ENCODE measurements at places on chromosomes 6 and 20.

- no peak for DNase-seq
Measured at GRCh38 chr6:34657307-34657978, 39.1 kb downstream of the ILRUN start.

DNA sequence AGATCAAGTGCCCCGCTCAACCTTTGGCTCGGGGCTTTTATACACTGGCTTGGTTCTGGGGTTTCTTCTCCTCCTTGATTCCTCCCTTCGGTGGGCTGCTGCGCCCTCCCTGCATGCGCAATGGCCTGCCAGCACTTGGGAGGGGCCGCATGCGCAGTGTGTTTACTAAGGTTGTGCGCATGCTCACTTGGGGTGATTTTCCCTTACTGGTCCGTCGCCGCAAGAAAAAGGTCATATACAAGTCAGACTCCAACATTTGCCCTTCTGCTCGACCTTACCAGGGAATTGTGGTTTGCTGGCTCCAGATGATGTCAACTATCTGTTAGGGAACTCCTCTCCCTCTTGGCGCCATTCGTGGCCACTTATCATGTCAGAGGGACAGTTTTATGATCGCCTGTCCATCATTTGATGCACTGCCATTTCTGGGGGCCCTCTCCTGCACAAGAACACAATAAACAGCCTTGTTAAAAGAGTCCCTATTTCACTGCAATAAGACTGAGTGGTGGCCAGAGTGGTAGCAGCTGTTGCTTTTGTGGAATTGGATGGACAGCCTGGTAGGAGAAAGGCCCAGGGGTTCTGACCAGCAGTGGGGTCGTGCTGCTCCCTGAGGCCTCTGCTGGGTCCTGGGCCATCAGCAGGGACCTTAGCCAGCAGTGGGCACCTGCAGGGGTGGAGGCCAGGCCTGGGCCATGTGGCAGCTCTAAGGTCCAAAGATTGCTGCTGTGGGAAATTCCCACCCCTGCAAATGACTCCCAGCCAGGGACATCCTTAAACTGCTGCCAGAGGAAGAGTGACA, 2.8 kb upstream of the LBP start:
- no peak for DNase-seq

GRCh38 chr6:168517742-168518347, 76.9 kb downstream of the SMOC2 start:
- DNase-seq, result no peak

DNA sequence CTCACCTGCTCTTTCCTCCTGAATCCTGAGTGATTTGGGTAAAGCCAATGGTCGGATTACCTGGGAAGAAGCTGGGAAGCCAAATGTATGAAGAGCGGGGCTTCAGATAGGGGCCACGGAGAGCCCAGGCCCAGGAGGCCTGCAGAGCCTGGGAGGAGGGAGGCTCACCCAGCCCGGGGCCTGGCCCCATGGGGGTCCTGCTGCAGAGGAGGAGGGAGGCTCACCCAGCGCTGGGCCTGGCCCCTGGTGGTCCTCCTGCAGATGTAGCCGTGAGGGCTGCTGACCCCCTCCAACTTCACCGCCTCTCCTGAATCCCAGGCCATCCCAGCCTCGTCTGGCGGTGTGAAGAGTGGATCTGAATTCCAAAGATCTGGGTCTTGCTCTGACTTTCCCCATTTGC, 368.4 kb downstream of the THBS2 start:
- peak; percentile 69 for DNase-seq

DNA sequence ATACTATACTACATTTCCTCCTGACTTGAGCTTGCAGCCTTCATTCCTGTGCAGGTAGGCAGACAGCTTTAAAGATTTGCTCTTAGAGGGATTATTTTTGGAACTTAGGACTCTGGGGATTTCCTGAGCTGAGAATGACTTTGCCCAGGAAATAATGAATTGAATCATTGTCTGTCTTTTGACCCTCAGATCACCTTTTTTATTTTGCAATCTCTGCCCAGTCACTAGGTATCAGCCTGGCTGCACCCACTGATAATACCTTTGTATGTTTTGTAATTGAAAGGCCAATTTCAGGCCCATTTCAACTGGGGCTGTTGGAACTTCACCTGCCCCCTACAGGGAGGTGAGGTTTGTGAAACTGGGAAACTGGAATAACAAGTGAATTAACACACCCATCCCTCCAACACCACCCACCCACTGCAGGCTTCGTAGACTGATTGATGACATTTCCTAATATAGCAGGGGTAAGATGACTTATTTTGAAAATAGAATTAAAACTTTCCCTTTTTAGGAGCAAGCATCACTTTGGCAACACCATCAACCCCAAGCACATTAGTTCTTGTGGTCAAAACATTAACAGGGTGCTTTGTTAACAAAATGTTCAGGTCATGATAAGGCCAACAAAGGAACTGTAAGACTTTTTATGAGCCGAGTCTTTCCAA, 157.1 kb upstream of the CENPW start:
- no peak for DNase-seq

- peak; percentile 37 for DNase-seq
Measured at GRCh38 chr20:63782051-63782471, 42.5 kb downstream of the SLC2A4RG start.

DNA sequence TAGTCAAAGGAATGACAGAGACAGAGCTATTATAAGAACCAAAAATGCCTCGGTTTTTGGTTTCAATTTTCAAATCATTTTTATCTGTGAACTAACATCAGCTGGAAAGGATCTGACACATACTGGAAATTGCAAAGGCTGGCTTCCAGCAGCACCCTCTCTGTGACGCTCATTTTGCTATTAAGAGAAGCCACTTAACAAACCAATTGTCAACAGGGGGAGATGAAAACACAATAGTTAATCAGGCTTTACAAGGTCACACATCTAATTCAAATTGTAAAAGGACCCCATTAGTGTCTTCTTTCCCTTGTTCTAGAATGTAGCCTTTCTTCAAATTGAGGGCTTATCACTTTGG, 160.5 kb downstream of the TFAP2B start:
- no peak for DNase-seq

DNA sequence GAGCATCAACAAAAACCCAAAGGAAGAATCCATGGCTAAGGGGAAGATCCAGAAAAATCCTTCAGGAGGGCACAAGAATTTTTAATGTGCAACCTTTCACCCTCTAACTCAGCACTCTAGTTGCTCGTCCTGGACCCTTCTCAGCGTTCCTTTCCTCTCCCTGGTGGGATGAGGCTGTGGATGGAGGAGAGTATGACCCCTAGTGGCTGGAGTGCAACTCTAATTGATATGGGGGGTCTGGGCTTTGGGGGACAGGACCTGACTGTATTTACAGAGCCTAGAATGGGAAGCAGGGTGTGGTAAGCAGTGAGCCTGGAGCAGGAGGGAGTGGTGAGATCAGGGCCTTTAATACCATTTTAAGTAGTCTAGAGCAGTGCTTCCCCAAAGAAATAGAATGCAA, 83.9 kb upstream of the CEP85L start:
- DNase-seq, result no peak

- DNase-seq, result no peak
Measured at GRCh38 chr6:27720607-27721580, 191.3 kb downstream of the OR2B2 start.

DNA sequence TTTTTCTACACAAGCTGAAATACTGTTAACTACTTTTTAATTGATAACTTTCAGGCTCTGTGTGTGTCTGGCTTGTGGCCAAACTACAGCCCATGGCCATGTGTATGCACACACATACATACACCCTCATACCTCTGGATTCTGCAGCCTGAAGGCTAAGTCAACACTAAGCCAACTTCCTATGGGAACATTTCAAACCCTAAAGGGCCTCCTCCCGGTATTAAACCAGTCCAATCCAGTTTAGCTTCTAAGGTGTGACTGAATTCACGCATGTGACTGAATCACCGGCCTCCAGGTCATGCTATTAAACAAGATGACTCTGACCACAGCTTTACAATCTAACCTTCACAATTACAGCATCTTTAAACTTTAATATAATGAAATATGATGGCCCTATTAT, 20.7 kb upstream of the DST start:
- no peak for DNase-seq

DNA sequence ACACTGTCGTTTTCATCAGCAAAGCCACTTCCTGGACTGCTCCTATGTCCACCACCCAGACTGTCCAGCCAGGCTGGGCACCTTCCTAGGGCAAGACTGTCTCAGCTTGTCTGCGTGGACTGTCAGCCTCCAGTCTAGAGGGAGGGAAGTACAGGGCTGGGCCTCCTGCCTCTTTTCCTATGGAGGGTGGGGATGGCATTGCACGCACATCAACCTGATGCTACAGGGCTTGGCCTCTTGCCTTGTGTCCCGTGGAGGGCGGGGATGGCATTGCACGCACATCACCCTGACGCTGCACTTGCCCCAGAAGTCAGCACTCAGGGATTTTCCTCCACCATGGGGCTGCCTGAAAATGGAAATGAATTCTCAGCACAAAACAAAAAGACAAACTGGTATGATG, 304.2 kb upstream of the CDH4 start:
- DNase-seq, result no peak

- DNase-seq, result no peak
Measured at GRCh38 chr6:107787589-107787960, 36.5 kb downstream of the SCML4 start.

DNA sequence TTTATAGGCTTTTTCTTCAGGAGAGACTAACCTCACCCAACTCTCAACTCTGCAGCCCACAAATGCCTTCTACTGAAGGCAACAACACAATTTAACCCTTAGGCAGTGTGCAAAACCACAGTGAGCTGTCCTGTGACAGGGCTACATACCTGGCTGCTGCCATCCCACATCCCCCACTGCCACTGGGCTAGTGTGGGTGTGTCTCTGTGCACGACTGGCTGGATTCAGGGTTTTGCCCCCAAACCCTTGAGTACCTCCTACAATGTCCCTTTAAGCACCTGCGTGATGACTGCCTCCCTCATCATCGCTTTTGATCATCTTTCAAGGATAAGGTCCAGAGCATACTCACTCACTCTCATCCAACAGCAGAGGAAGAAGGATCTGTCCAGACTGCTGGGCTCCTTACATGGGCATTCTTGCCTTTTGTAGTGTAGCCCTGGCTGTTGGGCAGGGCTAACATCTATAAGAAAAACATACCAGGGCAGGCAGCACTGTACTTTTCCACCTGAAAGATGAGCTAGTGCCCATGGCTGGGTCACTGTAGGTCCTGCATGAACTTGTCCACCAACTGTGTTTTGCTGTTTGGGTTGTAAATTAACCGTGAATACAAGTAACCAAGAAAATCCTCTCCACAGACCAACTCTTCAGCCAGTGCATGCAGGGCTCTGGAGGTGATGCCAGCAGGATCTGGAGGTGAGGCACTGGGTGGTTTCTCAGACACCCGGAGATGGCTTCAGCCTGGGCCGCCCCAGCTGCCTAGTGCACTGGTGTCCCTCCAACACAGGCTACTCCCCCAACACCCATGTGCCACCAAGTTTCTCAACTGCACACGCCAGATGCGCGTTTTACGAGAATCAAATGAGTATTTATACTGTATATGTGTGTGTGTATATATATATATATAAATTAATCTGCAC, 45.2 kb downstream of the PLCG1 start:
- DNase-seq, result peak; percentile 41

DNA sequence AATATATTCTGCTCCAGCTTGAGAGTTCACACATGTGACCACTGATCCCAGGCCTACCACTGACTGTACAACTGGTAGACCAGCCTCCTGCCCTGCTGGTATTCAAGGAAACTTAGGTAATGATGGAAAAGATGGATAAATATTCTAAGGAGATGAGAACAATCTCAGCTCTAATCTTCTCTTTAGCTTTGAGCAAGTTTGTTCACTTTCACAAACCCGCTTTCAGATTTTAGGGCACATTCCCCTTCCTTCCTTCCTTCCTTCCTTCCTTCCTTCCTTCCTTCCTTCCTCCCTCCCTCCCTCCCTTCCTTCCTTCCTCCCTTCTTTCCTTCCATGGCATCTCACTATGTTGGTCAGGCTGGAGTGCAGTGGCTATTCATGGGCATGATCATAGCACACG, 88.2 kb upstream of the PHACTR1 start:
- no peak for DNase-seq

- DNase-seq, result no peak
Measured at GRCh38 chr6:24057030-24057429, 69.0 kb upstream of the NRSN1 start.

DNA sequence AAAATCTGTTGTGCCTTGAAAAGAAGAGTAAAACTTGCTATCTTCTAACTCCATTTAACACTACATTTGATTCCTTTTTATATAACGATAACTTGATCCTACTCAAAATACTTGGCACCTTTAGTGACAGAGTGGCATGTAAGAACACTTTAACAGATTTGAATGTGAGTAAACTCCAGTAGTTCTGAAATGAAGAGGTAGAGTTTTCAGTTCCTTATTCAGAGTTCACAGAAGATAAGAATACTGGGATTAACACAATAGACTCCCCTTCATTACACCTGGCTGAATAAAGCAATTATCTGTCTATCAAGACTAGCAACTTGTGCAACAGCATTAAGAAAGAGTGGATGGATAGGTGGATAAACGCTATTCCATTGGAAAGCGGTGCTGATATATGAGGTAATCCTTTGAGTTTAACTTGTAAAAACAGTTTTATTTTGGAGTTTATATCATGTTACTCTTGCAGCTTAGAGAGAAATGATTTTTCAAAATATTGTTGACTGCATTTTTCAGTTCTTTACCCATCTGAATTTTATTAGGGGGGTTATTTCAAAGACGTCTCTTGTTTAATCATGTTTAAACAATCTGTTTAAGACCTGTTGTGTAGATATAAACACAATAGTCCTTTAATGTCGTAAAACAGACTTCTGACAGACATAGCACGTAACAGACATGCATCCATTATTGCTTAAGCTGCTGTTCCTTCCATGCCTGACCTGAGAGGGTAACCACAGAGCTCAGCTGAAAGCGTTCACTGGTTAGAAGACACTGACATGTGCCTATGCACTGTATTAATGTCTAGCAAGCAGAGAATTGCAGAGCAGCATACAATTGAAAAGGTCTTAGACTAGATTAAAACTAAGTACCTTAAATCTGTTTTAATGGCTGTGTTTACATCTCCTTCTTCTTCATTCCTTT, 102.4 kb upstream of the SUPT3H start:
- DNase-seq, result no peak

- no peak for DNase-seq
Measured at GRCh38 chr6:148716811-148717210, 30.0 kb upstream of the UST start.

DNA sequence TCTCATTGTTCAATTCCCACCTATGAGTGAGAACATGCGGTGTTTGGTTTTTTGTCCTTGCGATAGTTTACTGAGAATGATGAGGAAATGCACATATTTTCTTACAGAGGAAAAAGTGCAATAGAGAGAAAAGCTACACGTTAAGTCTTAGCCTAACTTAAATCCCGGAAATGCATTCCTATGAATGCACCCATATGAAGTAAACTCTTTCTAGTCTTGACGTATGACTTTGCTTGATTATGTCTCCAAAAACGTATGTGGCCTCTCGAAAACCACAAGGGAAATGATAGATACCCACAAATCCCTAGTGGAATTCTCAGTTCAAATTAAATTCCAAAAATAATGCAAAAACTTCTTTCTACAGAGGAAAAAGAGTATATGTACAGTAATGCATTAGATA, 90.7 kb upstream of the SASH1 start:
- no peak for DNase-seq

DNA sequence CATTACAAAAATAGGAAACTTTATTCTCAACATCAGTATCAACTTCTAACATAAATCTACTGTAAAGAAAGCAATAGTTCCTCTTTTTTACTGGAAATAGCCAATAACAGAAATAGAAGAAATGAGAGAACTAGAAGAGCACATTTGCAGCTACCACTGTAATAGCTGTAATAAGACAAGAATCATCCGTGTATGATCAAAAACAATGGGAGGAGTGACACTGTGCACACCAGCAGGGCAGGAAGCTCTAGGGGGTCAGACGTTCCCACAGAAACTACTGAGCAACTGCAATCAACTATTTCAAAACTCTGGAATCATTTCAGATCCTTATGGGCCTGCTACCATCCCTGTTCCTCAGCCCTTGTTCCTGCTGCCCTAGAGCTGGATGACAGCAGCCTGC, 43.7 kb downstream of the NINL start:
- DNase-seq, result no peak

Measured in posterior cingulate gyrus (tissue), 11 donors.